ENCODE measurements at places on chromosomes 11 and 22.

- DNase-seq, result no peak
These were observed 157.4 kb downstream of the NAV2 start for GRCh38 chr11:19869946-19870589.

DNA sequence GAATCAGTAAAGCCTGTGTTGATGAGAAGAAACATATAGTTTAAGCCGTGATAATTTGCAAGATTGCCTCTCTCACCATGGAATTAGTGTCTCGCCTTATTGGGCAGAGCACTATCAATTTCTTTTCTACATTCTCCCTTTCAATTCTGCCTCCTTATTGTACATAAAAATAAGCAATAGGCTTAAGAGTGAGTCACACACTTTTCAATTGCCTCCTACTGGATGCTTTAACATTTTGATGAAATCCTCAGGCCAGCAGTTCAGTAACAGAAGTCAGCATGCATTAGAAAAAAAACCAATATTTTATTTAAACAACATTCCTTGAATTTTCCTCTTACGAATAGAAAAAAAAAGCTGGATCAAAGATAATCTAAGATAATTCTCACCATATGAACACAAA, 33.8 kb upstream of the VWA5A start:
- no peak for DNase-seq

DNA sequence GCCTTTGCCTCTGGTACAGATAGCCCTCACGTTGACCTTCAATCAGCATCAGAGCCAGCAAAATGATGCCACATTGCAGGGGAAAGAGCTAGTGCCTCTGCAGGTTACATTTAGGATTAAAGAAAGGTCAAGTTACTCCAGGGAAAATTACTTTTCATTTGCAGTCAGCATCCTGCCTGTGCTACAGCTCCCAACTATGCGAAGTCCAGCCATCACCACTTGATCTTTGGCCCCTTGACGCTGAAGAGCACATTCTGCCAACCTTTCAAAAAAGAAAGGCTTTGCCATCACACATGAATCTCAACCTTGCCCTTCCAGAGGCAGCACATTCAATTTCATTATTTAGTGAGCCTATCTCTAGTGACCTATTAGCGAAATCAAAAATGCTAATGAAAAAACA, 11.3 kb downstream of the FJX1 start:
- no peak for DNase-seq

- DNase-seq, result no peak
These were observed 530.3 kb upstream of the FAT3 start for GRCh38 chr11:91694331-91694730.

GRCh38 chr11:62463121-62463542, 44.3 kb downstream of the SCGB1A1 start:
- no peak for DNase-seq

DNA sequence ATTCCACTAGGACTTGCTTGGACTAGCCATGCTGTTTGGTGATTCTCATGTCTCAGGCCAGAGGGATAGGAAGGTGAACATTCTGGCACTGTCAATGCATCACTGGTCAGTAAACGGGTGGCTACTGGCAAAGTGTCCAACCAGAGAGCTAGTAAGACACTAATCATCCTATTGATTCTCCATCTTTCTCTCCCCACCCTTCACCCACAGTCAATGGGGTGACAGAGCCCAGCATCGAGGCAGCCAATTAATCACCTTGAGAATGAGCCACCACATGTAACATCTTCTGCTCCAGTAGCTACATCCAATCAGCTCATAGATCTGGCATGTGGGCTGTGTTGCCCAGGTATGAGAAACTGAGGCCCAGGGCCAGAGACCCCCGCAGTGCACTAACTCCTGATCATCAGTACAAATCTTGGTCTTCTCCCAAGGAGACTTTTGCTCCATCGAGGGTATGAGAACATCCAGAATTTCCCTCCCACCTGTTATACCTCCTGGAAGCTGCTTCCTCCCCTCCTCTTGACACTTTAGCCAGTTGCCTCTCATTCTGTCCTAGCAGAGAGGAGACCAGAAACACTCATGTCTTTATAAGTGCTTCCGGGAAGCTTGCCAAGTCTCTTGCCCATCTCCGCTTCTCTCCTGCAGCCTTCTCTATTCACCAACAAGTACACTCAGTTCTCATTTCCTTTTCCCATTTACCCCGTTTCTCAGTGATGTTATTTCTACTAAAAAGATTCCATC, 17.0 kb downstream of the HTR3A start:
- no peak for DNase-seq

GRCh38 chr11:67666303-67666645, 8.1 kb downstream of the ALDH3B2 start:
- DNase-seq, result no peak

- no peak for DNase-seq
These were observed 73.2 kb downstream of the GGTLC2 start for GRCh38 chr22:22717664-22718063.
